ENCODE measurements at places on chromosomes 16 and 17. TPM values are rescaled to one million over a fixed set of nuclear protein-coding genes. Genes with fewer than 3 reads are reported as not detected.

GRCh38 chr16:6837722-6838121 is 494.9 kb upstream of the RBFOX1 start:
- no peak for DNase-seq

The KRT12 gene
- 1.6 TPM for polyA plus RNA-seq

DNA sequence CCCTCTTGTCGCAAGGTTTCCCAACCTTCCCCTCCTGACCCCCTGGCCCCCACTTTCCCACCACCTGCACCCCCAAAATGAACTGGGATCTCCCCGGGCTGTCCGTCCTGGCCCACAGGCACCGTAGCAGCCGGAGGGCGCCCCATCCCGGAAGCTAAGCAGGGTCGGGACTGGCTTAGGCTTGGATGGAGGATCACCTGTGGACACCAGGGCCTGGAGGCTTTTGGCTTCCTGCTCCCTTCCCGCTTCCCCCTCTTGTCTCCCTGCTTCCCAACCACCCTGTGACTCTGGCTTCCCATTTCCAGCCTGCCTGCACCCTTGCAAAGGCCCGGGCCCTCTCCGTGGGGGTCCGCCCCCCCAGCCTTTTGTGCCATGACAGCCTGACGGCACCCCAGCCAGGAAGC is 2291.3 kb downstream of the TP53TG3F start:
- no peak for DNase-seq

DNA sequence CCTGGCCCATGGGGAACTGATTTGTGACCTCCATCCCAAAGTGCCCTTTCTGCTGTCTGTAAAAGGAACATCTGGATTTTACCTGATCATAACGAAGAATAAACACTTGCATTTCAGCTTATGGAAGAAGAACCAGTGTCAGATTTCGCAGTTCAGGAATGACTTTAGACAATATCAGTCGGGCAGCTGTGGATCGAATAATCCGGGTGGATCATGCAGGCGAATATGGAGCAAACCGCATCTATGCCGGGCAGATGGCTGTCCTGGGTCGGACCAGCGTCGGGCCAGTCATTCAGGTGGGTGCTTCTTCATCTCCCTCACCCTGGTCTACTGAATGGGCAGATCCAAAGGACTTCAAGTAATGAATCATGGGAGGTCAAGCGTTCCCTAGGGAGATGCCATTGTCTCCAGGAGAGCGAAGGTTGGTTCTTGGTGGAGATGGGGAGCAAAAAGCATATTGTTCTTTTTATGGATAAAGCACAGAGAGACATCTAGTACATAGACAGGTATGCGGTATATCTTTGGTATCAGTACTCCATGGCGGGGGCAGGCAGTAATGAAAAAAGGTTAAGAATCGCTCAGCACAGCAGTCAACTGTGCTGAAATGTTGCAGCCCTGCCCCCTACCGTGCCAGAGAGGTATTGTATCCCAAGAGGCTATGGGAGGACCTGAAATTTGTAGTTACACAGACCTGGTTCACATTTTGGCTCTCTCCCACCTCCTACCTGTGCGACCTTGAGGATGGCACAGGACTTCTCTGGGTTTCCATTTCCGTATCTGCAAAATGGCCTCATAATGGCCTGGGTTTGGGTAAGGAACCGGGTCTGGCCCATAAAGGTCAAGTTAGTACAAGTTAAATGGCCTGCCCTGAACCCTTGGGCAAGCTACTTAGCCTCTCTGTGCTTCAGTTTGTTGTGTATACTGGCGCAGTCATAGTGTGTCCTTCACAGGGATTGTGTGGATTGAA is 4.7 kb downstream of the COQ7 start:
- DNase-seq = peak; percentile 33

- no peak for DNase-seq
Observed at GRCh38 chr17:14545156-14545906, 244.4 kb downstream of the HS3ST3B1 start.

The PEMT gene
- 14.1 TPM for polyA plus RNA-seq

DNA sequence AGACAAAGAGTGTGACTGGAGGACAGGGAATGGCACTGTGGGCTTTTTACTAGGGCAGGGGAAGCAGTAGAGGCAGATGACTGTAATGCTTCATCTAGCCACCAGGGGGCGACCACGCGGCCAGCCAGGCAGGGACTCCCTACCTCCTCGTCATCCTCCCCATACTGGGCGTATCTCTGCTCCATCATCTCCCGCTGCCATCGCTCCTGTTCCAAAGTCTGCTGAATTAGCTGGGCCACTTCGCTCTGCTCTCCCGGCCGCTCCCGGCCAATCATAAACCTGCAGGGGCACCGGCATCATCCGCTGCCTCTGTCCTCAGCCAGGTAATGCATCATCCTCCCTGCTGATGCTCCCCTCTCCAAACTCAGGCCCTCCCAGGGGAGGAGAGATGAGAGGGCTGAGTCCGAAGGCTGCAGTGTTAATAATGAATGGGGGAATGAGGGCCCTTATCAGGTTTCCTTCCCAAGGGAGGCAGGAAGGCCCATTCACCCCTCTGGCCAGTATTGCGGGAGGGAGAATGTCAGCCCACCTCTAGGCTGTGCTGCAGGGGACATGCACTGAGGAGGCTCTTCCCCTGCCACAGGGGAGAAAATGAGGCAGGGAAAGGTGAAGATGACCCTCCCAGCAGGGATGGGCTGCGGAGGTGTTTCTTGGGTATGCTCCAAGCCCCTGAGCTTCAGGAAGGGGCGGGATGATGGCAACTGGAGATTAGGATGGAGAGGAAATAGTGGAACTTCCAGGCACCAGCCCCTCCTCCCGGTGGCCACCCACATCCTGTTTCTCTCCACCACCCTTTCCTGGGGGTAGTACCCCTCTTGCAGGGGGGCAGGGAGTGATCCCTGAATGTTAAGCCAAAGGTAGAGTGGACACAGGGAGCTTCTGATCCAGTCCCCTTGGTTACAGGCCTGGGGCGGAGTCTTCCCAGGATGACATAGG is 10.3 kb upstream of the SAMD14 start:
- no peak for DNase-seq

The TNFRSF13B gene
- polyA plus RNA-seq = 2.6 TPM

The AOC2 gene
- polyA plus RNA-seq = 1.1 TPM

GRCh38 chr17:31696184-31696602 is 162.9 kb downstream of the COPRS start:
- no peak for DNase-seq

DNA sequence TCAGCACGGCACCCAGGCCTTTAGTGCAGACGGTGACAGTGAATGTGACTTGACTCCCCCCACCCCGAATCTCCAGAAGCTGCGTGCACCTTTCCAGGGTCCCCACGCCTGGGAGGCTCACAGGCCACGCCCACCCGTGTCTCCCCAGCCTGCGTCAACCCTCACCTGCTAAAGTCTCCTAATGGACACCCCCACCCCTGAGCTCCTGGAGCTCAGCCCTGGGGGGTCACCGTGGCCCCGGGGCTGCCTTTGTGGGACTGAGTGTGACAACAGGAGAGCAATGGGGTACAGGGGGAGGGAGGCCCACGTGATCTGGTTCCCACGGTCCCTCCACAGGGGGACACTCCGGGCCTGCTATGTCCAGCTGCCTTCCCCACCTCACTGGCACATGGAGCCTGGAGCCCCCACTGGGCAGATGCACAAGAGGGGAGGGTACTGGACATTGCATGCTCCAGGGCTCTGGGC is 7.4 kb upstream of the FASN start:
- no peak for DNase-seq

DNA sequence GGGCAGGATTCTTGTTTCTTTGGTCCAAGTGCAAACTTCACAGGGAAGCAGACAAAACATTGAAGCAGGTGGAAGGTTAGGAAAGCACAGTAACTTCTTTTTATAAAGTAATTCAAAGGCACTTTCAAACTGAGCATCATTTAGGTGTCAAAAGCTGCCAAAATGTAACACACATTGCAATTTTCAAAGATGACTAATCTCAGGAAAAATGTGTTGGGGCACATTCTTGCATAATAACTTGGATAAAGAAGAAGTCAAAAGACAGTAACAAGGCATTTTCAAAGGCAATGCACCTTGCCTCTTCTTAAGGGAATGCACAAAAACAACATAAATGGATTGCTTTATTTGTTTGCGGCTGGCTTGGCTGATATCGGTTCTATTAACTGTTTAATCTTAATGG is 3.6 kb downstream of the KCNJ2 start:
- DNase-seq = no peak

DNA sequence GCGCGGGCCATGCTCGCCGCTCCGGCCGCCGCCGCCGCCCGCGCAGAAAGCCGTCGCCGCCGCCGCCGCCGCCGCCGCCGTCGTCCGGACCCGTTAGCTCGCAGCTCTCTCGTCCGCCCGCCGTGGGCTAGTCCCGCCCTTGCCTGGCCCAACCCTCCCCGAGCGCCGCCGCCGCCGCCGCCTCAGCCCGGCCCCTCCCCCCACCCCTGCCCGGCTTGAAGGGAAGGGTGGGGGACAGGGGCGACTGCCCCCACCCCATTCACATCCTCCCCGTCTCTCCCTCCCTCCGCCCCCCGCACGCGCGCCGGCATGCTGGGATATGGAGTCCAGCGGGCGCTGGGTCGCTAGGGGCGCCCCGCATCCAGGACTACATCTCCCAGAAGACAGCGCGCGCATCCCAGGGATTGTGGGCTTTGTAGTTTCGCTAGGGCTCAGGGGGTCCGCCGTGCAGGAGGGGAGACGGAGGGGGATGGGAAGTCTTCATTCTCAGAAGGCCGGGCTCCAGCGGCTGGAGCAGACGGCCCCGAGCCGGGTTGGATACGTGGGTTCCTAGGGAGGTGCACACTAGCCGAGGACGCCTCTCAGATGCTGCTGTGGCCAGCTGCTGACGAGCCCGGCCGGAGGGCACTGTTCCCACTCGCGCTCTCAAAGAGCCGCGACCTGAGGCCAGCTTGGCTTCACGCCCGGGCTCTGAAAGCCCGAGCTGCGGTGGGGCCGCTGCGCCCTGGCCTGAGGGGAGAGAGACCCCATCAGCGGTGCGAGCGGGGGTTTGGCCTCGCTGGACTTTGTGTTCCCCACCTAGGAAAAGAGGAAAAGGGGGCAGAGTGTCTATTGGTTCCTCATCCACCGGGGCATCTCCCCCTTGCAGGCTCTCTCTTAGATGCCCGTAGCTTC is at the start of gene ST3GAL2:
Gene ST3GAL2 (minus strand): TSS at position 132 of the 894 bp plus-strand sequence. CDS start 40,570 bp downstream, outside the sequence.
- peak; percentile 95 for DNase-seq

- DNase-seq = no peak
Observed at GRCh38 chr16:89325861-89326471, 108.5 kb downstream of the ZNF778 start.

DNA sequence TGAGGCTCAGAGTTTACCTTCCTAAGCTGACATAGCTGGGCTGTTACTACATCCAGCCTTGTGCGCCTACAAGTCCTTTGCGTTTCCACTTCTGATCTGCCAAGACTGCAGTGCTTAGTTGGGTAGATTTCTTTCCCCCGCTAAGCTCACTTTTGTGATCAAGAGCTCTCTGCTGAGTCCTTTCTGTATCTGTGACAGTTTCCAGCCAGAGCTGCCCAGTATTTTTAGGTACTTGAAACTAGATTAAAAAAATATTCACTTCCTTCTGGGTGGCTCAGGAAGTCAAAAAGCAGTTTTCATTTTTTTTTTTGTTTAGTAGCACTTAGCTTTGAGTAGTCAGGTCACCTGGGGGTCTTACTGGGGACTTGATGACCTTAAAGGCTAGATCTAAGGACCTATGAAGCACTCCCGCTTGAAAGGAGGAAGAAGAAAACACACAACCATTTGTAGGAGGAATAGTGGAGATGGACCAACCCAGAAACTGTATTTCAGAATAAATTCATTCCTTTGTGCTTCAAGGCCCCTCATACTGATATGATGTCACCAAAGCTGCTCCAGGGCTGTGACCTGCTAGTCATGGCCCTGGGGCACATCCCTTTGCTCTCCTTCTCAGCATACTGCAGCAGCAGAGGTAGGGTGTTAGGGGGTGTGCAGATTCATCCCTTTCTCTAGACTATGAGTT is 75.6 kb upstream of the HNF1B start:
- DNase-seq = no peak

DNA sequence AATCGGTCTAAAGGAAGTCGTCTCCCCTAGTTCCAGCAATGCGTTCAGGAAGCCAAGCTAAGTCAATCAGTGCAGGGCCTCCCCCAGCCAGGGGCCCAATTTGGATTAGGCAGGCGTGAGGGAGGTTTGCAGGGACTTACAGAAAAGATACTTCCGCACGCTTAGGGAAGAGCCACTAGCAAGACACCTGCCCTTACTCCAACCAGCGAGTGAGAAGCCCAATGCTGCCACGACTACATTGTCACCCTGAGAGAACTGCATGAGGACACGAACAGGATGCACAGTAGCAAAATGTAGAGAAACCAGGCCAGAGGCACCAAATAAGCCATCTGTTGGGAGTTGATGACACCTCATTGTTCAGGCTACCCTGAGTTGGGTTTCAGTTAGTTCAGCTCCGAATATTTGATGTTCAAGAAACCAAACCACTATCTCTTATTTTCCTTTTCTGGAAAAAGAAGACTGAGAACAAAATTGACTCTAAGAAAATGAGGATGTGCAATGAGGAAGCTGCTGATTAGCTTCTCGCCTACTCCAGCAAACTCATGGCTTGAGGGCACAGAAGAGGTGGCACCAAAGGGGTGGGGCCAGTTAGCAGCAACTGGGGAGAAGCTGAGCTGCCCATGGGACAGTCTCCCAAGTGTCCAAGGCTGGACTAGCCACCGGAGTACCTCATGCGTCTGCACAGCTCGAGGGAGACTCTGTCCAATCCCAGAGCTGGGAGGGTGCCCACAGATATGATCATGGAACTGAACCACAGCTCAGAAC is 29.3 kb downstream of the TK2 start:
- no peak for DNase-seq

GRCh38 chr17:81002409-81003361 is 11.0 kb downstream of the CHMP6 start:
- DNase-seq = no peak

The SMIM36 gene
- polyA plus RNA-seq = not detected

DNA sequence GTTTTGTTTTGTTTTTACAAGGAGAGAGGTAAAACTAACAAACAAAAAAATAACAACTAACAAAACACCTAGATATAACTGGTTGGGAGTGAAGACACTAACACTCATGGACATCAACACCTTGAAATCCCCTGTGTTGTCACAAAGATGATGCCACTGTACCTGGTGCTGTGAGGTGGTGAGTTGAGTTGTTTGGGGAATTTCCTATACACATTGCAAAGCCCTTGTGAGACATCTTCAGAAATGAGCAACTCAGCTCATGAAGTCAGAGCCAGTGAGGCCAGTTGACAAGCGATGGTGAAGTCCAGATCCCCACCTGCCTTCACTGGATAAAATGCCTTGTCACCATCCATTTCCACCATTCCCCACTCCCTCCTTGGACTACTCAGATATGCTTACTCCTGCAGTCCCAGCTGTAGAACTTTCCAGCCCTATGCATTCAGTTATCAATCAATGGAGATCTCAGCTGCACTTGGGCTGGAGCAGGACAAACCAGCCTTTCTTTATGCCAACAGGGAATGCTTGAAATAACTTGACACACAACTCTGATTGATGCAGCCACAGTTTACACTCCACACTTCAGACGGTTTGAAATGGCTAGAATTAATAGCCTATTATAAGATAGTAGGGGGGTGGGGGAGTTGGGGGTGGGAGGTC is 22.2 kb downstream of the ANKFN1 start:
- no peak for DNase-seq

- no peak for DNase-seq
Observed at GRCh38 chr17:44989552-44990138, 21.5 kb upstream of the C1QL1 start.

Measured in thymus (tissue), 14 donors.